ENCODE measurements at places on chromosomes 2 and 18.

GRCh38 chr2:55511508-55512124, 7.9 kb upstream of the CFAP36 start:
- DNase-seq = no peak

DNA sequence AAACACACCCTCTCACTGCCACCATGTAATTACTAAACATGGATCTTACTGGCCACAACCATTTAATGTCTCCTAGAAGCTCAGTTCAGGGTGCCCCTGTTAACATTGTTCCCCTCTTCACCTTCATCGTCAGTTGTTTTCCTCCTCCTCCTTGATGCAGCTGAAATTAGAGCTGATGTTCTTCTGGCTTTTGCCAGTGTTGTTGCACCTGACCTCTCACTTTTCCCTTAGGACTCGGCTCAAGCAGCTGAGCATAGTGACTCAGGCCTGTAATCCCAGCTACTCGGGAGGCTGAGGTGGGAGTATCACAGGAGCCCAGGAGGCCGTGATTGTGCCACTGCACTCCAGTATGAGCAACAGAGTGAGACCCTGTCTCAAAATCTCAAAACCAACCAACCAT, 70.8 kb downstream of the ACSL3 start:
- DNase-seq = no peak

DNA sequence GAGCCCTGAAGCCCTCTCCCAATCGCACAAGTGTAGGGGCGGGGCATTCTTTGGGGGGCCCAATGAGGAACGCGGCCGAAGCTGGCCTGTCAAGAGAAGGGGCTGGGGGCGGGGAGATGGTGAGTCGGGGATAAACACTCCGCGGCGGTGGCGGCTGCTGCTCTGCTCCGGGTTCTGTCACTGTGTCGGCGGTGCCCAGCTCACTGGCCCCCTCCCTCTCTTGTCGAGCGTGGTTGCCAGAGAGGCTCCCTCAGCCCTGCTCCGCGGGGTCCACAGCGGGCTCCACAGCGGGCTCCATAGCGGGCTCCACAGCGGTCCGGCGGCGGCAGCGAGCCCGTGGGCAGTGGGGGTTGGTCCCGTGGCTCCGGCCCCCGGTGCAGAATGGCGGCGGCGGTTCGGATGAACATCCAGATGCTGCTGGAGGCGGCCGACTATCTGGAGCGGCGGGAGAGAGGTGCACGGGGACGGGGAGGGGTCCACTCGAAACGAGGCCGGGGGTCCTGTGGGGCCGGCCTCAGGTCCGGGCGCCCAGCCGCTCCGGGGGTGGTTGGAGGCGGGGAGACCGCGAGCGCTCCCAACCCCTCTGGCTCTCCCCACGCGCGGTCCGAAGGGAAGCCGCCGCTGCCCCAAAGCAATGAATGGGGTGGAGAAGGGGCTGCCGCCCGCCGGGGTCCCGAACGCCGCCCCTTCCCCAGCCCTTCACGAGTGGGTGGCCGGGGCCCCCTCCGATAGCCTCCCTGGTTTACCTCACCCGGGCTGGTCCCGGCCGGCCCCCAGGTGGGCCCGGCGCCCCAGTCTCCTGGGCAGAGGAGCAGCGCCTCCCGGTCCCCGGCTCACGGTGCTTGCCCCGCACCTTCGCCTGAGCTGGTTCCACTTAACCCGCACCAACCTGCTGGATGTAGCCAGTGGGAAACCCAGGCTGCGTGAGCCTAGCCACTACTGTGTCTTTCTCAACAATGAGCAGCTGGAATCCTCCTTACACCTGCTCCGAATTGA, at the start of gene MXD1:
TSS of gene MXD1 (plus strand) at position 160 of the 996 bp plus-strand sequence. CDS start at position 382, 222 bp downstream.
- DNase-seq = no peak

- no peak for DNase-seq
Measured at GRCh38 chr18:13412017-13412416, 193.5 kb downstream of the LDLRAD4 start.

DNA sequence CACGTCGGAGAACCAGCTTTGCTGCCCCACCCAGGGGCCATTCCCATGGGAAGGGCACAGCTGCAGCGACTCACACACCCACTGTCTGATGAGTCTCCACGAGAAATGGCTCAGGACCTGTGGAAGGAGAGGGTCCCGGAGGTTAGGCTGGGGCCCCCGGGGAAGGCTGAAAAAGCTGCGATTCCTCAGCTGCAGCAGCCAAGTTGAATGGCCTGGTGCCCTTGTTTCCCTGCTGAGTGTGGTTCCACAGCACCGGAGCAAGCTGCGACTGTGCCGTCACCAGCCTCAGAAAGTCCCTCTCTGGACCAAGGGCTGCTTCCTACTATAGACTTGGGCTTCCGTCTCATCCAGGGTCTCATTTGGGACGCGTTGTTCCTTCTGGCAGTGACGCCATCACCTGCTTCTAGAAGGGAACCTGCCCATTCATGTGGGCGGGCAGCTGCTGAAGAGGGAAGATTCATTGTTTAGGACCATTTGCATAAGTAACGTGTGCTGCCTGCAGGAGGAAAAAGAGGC, 180.2 kb downstream of the INHBB start:
- DNase-seq = no peak

DNA sequence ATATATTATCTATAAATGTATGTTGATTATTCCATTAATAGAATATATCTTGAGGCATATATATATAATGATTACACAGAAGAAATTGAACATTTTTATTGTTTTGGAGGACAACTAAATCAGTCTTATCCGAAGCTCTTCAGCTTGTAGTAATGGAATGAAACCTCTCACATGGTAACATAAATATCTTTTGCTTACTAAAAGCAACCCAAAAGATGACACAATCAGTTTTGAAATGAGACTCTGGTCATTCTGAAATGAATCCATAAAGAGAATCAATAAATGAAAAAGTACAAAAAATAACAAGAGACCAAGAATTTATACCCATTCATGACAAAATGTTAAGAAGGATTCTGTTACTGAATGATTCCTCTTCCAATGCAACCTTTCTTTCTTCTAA, 110.2 kb downstream of the FIGN start:
- no peak for DNase-seq

DNA sequence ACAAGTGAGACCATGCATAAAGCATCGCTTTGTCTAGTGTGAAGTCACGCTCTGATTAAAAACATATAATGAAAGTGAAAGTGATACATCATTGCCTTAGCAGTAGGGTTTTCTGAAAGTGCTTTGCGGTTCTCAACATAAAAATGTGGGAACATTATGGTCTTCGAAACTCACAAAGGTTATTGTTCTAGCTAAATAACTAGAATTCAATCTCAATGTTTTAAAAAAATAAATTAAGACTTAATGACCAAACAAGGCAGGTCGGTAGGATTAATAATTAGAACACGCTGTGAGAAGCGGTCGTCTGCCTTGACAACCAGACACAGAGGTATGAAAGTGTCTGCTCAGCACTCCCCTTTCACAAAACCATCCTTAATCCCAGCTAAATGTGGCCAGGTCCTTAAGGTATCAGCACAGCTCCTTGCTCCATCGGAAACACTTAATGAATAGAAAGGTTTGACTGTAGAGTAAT, 42.2 kb downstream of the KLHL14 start:
- DNase-seq = peak; percentile 15

- DNase-seq = no peak
Measured at GRCh38 chr2:82498777-82499443, 1960.2 kb downstream of the SUCLG1 start.
